HFFc6 (cell line): ENCODE measurements at places on chromosomes 11 and 22. TPM values are rescaled to one million over a fixed set of nuclear protein-coding genes. Genes with fewer than 3 reads are reported as not detected.
A peak's percentile ranks its signal among the peaks of the same experiment; 100 is the strongest.

The RRAS2 gene
- 95.8 to 120 TPM (median 119 TPM) in 3 replicates for total RNA-seq

The ENTHD1 gene
- total RNA-seq, result not detected in 3 replicates

The RAB39A gene
- not detected in 3 replicates for total RNA-seq

The PRDM11 gene
- 2.0 to 8.2 TPM (median 5.7 TPM) in 3 replicates for total RNA-seq

The CRYBA4 gene
- total RNA-seq, result not detected in 3 replicates

The ABCC8 gene
- not detected in 3 replicates for total RNA-seq

The CCDC81 gene
- total RNA-seq, result 3.4 and 7.9 TPM in 2 replicates

GRCh38 chr22:17792299-17792698 is 18.0 kb upstream of the BID start:
- DNase-seq, result no peak

GRCh38 chr11:10930224-10930971 is 72.5 kb upstream of the ZBED5 start:
- no peak for DNase-seq

- DNase-seq, result peak; percentile 99
Measured at GRCh38 chr11:120432056-120433018, 79.2 kb upstream of the GRIK4 start.

DNA sequence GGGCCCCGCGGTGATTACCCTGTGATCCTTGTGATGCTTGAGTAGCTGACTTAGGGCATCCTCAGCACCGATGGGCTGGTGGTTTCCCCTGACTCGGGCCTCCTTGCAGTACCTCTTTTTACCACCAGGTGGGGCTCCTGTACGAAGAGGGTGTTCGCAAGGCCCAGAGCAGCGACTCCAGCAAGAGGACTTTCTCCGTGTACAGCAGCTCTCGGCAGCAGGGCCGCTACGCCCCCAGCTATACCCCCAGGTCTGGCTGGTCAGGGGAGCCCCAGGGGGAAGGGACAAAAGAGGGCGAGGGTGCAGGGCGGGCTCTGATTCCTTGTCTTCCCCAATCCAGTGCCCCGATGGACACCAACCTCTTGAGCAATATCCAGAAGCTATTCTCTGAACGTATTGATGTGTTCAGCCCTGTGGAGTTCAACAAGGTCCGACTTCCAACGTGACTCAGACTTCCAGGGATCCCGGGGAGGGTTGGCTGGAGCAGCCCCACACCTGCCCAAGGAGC is 1.3 kb upstream of the TM7SF2 start:
- peak; percentile 75 for DNase-seq

DNA sequence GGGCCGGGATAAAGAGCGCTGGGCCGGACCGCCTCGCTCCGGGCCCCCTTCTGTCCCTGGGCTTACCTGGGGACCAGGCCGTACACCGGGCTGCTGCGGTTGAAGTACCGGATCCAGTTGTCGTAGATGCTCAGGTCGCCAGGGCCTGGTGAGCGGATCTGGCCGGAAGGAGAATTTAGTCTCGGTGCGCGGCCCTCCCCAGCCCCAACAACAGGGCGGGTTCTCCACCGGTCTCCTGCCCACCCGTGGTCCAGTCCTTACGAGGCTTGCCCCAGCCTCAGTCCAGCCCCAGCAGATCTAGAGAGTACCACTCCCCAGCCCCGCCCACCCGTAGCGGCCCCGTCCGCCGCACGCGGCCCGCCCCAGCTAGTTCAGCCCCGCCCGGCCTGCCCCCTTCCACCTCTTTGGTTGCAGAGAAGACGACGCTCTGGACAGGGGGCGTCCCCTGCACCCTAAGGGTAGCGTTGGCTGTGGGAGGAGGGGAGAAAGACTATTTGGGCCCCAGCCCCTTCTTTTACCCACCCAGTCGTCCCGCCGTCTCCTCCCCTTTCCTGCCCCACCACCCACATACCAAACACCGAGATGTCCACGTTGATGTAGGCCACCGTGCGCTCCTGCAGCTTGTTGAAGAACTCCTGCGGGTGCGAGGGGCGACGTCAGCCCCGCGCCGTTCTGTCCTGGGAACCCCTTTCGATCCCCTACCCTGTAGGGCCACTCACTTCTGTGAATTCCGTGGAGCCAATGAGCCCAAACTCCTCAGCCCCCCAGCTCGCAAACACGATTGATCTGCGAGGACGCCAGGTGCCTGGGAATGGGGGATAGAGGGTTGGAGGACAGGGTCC is 6.8 kb downstream of the SAC3D1 start:
- no peak for DNase-seq

GRCh38 chr11:27250867-27251665 is 111.9 kb downstream of the CCDC34 start:
- no peak for DNase-seq

- peak; percentile 98 for DNase-seq
Measured at GRCh38 chr11:63871962-63872799, 33.3 kb downstream of the MARK2 start.

DNA sequence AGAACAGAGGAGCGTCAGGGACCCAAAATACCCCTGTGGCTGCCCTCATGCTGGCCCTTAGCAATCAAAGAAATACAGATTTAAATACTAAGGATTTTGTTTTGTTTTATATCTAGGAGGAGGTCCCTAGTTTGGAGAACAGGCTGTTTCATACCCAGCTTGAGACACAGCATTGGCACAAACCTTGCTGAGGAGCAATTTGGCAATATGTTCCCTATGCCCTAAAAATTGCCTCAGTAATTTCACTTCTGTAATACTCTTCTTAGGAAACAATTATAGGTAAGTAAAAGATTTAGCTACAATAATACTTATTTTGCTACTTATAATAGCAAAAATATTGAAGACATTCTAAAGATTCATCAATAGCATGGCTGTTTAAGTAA is 37.0 kb downstream of the TSKU start:
- no peak for DNase-seq

- DNase-seq, result no peak
Measured at GRCh38 chr11:71976551-71976950, 22.2 kb upstream of the IL18BP start.

GRCh38 chr11:6596239-6596877 is 7.1 kb downstream of the RRP8 start:
- no peak for DNase-seq

GRCh38 chr11:104694259-104695064 is 203.8 kb downstream of the CASP12 start:
- no peak for DNase-seq

DNA sequence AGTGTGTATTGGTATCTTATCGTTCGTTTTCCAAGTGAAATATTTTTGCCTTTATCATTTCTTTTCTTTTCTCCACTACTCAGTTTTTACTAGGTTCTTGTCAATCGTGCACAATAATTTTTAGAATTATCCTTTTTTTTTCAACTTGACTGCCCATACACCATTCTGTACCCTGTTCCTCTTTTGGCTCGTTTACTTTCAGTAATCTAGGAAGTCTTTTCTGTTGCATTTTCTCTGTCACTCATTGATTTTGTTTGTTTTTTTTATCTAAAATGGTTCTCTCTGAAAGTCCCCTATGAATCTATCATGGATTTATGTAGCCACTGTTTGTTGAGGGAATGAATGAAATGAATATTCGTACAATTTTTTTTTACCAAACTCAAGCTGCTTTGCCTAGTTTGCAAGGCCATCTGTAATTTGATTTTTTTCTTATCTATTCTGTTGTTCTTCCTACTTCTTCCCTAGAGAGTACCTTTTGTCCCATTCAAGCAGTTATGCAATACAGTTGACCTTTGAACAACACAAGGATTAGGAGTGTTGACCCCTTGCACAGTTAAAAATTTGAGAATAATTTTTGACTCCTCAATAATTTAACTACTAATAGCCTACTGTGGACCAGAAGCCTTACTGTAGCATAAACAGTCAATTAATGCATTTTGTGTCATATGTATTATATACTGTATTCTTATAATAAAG is 166.3 kb downstream of the TMEM135 start:
- no peak for DNase-seq

- no peak for DNase-seq
Measured at GRCh38 chr11:119056421-119056999, 495 bp downstream of the HYOU1 start.
